Smooth muscle cell of trachea (primary cell): ENCODE measurements at places on chromosomes 4 and X. TPM values are rescaled to one million over a fixed set of nuclear protein-coding genes. Genes with fewer than 3 reads are reported as not detected.

The NDP gene
- total RNA-seq = 0.17 and 0.44 TPM in 2 replicates

The RBMXL3 gene
- not detected in 2 replicates for total RNA-seq

The SPANXN3 gene
- not detected in 2 replicates for total RNA-seq

The TKTL1 gene
- total RNA-seq = not detected in 2 replicates

The CENPVL2 gene
- not detected in 2 replicates for total RNA-seq

The FAM114A1 gene
- total RNA-seq = 454 and 664 TPM in 2 replicates

The GASK1B gene
- total RNA-seq = 77.5 and 110 TPM in 2 replicates

The CLNK gene
- total RNA-seq = not detected in 2 replicates

The FRMPD4 gene
- total RNA-seq = 2.3 and 2.8 TPM in 2 replicates

The IGSF1 gene
- not detected in 2 replicates for total RNA-seq

The HTRA3 gene
- 7.7 and 22.8 TPM in 2 replicates for total RNA-seq
